ELR (cell line): ENCODE measurements at places on chromosomes 7 and 10.

GRCh38 chr10:60675236-60675635 lies 103.0 kb upstream of the CDK1 start:
- no peak for DNase-seq

DNA sequence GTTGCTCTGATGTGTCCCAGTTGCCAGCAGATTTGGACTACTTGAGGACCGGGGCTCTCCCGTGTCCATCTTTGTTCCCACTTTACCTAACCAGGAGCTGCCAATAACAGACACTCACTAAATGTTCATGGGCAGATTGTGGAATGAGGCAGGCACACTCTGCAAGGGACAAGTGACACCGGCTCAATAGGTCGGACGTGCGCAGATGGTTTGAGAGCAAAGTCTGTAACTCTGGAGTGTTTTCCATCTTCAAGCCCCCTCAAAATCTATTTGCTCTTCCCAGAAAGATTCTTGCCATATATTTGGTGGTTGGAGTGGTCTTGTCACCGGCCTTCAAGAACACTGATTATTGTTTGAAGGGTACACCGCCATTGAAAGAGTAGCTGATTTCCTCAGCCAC lies 47.2 kb downstream of the THNSL1 start:
- DNase-seq, result no peak

DNA sequence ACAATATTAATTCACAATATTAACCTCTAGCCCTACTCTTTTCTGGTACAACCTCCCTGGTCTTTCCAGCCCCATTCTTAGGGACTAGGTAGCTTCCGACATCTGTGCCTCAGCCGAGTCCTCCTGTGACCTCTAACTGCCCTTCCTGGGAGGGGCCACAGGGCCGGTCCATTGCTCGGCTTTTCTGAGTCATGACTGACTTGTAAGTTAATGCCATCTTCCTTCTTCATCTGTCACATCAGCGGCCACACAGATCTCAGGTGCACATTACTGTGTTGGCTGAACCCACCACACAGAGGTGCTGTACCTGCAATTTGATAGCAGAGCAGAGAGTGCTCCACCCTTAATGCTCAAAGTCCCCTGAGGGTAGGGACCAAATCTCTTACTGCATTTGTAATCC lies 4.1 kb upstream of the CPA4 start:
- peak; percentile 47 for DNase-seq

DNA sequence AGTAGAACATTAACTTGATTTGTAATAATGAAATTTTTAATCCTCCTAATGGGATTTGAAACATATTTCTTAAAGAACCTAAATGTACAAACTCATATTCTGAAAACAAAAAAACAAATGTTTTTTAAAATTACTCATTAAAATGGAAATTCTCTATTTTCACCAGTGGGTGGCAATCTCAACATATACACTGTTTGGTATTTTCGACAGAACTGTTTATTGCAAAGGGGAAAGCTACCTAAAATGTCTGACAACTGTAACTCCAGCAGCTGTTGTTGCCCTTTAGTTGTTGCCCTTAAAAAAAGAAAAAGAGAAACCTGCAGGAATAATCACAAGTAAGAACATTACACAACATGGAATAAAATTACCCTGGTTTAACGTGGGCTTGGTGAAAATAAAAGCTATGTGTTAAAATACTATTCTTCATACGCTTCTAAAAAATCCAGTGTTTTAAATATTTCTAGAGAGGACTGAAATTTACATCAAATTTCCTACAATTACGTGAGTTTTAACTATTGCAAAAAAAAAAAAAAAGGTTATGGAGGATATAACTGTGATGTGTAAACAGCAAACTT lies 54.5 kb downstream of the COL1A2 start:
- peak; percentile 64 for DNase-seq

DNA sequence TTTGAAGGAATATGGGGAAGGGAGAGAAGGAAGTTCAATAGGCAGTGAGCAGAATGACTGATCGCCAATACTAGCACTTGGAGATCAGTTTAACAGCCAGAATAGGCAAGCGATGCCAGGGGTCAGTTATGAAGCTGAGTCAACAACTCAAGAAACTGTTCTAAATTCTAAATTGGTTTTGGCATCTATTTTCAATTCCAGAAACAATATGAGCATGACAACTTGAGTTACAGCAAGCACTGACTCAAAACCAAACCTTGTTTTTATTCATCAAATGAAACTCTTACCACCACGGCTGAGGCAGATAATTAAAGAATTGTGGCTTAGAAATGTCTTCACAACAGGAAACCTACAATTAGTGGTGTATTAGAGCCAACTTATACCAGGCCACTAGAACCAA lies 180.5 kb upstream of the ASAH2 start:
- no peak for DNase-seq

- DNase-seq, result peak; percentile 57
Observed at GRCh38 chr10:61758433-61758832, 95.7 kb downstream of the CABCOCO1 start.

DNA sequence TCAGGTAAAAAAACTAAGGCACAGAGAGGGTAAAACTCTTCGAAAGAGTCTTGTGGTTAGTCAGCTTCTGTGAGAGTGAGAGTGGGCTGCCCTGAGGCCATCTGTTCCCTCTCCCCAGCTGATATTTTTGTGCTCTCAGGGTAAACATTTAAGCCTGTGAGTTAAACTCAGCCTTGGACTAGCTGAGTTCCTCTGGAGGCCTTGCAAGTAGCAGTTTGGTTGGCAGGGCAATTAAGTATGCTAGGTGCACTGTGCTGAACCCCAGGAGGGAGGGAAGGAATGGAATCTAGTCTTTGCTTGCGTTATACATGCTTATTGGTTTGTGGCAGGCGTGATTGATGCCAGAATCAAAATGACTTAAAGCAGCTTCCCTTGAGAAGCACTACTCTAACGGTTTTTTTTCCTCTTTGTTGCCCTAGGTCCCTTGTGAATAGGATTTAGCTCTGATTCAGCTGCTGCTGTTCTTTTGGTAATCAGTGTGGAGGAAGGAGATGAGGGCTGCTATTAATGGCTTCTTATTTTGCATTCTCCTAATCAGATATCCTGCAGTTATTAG lies 140.2 kb downstream of the AUTS2 start:
- DNase-seq, result no peak

DNA sequence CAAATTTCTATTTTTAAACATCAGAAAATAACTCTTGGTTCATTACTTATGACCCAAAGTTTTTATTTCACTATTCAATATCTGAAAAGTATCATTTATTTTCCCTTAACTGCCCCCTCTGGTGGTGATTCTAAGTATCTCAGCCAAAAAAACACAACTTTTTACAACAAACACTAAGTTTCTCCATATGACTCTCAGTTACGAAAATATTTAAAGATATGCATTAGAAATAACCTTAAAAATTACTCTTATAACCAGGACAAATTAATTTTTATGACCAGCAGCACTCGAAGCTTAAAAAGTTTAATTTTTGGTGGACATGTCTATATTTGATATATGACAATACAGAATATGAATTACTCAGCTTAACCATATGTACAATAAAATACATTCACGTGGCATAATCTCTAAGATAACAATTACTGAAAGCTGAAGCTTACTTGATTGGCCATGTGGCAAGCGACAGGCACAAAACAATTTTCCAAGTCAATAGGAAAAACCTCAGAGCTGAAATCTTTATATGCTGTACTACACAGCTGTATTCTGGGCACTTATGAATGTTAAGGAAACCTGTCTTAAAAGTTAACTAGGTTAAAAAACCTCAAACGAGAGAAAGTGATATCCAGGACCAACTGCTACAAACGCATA lies 2.3 kb downstream of the HNRNPA2B1 start:
- peak; percentile 66 for DNase-seq

DNA sequence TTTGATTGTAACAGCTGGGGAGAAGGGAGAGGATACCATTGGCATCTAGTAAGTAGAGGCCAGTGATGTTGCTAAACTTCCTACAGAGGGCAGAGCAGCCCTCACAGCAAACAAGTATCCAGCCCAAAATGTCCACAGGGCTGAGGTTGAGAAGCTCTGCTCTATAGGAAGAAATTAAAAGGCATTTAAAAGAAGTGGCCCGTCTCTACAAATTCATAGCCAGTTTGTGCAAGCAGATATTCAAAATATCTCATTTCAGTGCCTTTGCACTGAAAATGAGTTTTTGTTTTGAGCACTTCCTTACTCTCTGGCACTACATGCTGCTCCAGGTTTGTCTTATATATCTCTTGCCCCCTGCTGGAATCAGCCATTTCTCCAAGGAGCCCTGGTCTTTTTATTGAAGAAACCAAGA lies 330.0 kb downstream of the BBS9 start:
- DNase-seq, result peak; percentile 64

- no peak for DNase-seq
Observed at GRCh38 chr10:23448802-23449570, 10.1 kb downstream of the OTUD1 start.

DNA sequence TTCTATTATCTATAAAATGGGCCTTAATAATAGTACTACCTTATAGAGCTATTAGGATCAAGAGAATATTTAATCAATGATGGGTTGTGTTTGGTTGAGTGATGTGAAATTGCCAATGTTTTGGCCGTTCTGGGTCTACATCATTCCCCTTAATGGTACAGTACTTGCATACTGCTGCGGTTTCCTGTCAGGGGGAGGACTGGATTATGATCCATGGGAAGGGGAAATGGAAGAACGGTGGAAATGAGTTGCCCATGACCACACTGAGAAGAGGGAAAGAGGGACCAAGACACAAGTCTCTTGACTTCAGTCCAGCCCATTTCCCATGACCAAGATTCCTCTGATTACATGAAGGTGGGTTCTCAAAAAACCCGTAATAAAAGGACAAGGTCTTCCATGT lies 999 bp upstream of the MRPS24 start:
- peak; percentile 71 for DNase-seq

GRCh38 chr7:75611557-75612178 lies 119.5 kb downstream of the SPDYE5 start:
- DNase-seq, result no peak

GRCh38 chr10:86775056-86775869 lies 18.8 kb downstream of the BMPR1A start:
- peak; percentile 50 for DNase-seq

GRCh38 chr7:49443515-49443914 lies 329.9 kb upstream of the VWC2 start:
- no peak for DNase-seq

GRCh38 chr10:79310200-79310865 lies 36.9 kb upstream of the PPIF start:
- DNase-seq, result no peak

DNA sequence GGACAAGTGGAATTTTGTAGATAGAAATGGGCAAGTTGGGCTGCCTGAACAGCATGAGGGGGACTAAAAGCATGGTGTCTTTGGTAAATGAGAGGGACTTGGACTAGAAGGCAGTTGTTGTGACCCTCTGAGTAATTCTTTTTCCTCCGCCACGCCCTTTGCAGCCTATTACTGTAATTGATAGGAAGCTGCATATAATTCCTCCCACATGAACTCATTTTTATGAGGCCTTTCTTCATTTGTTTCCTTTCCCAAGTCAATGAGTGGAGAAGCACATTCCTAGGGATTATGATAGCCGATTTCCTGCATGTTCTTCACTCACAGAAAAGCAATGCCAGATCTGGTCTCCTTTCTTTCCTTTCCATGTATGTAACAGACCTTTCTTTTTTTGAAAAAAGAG lies 27.7 kb downstream of the ZSCAN25 start:
- no peak for DNase-seq

GRCh38 chr10:116766837-116767634 lies 24.7 kb upstream of the HSPA12A start:
- no peak for DNase-seq

GRCh38 chr7:125568799-125569198 lies 639.2 kb upstream of the POT1 start:
- DNase-seq, result no peak

DNA sequence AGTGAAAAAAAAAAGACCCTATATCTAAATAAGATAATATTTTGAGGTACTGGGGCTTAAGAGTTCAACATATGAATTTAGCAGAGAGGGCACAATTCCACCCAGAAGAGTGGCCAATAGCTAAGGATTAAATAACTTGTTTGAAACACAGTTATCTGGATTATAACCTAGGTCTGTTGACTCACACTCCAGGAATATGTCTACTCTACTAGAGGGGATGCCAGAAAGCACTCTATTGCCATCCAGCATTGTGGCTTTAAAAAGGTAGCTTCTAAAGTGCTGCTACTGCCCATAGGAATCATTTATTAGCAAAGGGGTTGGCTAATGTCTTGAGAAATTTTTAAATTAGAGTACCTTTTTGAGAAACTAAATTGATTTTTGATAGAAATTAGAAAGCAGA lies 102.2 kb downstream of the PPP1R3A start:
- no peak for DNase-seq

- DNase-seq, result peak; percentile 90
Observed at GRCh38 chr7:43872406-43873110, 3.2 kb upstream of the MRPS24 start.

GRCh38 chr7:150648353-150649079 lies 16.3 kb upstream of the GIMAP6 start:
- DNase-seq, result no peak

DNA sequence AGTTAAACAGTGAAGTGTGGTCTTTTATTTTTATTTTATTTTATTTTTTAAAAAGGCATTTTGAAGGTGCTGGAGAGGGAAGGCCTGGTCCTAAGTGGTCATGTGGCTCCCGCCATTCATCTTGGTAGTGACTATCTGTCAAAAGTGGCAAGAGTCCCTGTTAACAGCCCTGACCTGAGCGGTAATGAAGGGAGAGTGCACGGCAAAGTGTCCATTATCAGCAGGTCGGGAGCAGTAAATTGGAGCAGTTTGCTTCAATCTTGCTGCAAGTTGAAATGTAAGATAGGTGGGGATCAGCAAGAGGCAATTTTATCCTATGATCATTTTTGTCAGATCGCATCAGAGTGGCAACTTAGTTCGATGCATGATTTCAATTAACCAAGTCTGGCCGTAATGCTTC lies 227.4 kb upstream of the SP4 start:
- no peak for DNase-seq

GRCh38 chr7:96738705-96739104 lies 29.1 kb upstream of the SEM1 start:
- no peak for DNase-seq

- DNase-seq, result no peak
Observed at GRCh38 chr10:85645053-85645452, 721.5 kb downstream of the GRID1 start.

DNA sequence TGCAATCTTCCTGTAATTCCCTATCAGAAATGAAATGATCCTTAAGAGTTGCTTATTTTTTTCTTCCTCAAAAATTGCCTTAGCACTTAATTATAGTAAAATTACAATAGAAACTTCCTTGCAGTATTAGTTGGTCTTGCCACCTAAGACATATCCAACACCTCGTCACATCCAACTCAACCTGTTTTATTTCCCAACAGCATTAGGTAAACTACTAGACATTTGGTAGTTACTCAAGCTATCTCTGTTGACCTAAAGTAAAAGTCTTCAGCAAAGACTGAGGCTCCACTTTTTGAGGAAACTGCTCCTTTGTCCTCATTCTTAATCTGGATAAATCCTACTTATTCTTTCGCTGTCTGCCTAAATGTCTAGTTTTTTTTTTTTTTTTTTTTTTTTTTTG lies 20.4 kb downstream of the HIBADH start:
- no peak for DNase-seq
